ENCODE measurements at places on chromosomes 2 and 18.
A peak's percentile ranks its signal among the peaks of the same experiment; 100 is the strongest.

DNA sequence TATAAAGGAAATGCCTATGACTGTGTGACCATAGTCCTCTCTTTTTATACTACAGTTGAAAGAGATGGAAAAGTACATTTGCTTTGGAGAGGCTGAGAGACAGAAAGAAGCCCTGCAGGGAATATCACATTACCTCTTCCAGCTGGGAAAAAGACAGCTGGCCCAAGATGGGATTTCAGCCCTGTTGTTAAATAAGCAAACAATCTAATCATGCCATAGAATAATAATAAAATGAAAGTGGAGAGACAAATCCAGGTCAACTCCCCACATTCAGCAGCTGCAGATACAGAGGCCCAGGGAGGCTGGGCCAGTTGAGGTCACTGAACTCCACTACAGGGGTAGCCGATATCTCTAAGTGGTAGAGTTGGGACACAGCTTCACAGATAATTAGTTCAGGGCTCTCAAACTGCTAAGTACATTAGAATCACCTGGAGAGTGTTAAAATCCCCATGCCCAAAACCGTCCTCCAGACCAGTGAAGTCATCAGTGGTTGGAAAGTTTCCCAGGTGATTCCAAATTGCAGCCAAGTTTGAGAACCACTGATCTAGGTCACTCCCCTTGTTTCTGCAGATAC lies 81.9 kb downstream of the MOGAT1 start:
- no peak for DNase-seq

DNA sequence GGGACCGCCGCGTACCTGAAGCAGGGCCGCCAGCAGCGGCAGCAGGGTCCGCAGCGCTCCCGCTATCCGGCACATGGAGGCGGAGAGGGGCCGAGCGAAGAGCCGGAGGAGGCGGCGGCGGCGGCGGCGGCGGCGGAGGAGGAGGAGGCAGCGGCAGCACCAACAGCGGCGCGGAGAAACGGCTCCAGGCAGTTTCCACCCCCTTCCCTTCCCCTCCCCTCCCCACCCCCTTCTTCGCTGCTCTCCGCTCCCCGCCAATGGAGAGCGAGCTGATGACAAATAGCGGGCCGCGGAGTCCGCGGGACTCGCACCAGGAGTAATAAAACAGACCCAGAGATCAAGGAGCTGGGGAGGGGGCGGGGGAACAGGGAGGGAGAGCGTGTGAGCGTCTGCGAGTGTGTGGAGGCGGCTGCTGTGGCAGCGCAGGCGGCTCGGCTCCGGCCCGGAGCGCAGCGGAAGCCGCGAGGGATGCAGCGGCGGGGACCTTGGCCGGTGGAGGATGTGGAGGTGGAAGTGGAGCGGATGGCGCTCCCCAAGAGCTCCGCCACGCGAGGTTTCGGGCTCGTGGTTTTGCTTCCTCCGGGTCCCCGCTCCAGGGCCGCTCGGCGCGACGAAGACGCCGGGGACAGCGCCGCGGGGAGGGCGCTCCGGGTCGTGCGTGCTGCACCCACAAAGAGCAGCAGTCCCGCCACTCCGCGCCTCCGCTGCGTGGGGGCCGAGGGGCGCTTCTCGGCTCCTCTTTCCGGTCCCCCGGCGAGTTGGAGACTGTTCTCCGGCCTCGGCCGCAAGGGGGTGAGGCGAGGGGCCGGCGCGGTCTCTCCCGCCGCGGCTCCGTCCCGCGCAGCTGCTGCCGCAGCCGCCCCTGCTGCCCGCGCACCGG lies at the start of gene CDH2:
TSS of gene CDH2 (minus strand) at position 183 of the 880 bp plus-strand sequence. CDS start at position 75, 108 bp downstream.
- peak; percentile 27 for DNase-seq

DNA sequence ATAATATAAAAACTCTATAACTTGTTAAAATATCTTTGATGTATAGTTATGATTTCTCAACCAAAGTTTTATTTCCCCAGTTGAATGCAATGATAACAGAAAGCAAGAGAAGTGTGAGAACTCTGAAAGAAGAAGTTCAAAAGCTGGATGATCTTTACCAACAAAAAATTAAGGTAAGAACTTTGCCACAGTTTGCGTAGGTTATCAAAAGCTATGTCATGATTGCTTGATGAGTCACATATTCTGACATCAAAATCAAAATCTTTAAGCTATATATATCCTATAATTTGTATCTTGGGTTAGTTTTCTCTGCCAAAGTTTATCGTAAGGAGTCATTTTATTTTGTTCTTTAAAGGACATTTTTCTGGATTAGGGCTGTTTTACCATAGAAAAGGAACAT lies 35.0 kb downstream of the NDC80 start:
- DNase-seq: no peak

DNA sequence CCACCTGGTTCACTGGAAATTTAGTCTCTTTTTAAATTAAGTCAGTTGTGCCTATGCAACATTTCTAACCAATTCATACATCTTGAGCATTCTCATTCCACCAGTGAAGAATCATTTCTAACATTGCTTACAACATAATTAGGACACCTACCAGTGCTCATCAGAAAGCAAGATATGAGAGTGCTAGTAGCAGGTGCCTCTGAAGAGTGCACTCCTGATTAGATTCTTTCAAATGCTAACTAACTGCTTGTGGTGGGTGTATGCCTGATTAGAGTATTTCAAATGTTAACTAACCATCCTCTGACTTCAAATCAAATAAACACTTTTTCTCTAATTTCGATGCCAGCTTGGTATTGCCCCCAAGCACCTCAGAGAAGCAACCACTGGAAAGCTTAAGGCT lies 124.3 kb upstream of the DNAJC10 start:
- DNase-seq: no peak

- no peak for DNase-seq
Measured at GRCh38 chr2:222569826-222570225, 86.1 kb downstream of the FARSB start.

DNA sequence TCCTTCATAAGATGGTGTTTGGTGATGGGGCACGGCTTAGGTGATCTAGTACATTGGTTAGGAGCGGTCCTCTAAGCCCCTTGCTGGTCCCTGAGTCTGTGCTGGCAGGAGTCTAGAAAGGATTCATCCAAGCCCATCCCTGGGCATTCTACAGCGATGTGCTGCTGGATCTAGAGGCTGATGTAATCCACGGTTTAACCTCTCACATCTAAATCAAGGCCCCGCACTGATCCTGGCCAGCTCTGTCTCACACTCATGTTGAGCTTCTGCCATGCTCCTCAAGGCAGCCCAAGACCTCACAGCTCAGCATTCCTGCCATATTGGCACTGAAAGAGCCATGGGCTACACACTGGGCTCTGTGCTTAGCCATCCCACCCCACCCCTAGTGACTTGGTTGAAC lies 664.8 kb downstream of the STK39 start:
- DNase-seq: no peak

- DNase-seq: no peak
Measured at GRCh38 chr2:14678761-14679160, 46.2 kb downstream of the LRATD1 start.

- DNase-seq: no peak
Measured at GRCh38 chr2:233063269-233063975, 3.3 kb downstream of the INPP5D start.

GRCh38 chr18:22005191-22005841 lies 164.1 kb upstream of the GATA6 start:
- no peak for DNase-seq

DNA sequence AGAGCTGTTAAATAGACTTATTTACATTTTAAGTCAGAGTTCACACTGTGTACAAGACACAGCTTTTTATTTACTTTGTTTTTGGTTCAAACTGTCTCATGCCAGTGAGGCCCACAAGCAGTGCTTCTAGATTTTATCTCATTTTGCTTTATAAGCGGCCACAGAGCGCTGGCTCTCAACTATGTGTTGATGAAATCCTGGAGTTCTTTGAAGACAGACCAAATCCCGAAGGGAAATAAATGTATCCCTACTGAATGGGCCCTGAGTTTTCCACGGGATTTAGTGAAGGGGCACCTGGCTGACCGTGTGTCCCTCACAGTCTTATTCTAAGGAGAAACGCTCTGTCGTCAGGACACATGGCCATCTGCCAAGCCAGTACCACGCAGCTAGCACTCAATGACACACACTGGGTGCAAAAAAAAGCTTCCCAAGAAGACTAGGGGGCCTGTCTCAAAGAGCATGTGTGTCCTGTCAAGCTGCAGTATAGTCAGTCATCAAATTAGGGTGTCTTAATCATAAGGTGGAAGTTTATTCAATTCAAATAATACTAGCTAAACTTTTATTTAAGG lies 23.4 kb downstream of the LYPD1 start:
- no peak for DNase-seq

DNA sequence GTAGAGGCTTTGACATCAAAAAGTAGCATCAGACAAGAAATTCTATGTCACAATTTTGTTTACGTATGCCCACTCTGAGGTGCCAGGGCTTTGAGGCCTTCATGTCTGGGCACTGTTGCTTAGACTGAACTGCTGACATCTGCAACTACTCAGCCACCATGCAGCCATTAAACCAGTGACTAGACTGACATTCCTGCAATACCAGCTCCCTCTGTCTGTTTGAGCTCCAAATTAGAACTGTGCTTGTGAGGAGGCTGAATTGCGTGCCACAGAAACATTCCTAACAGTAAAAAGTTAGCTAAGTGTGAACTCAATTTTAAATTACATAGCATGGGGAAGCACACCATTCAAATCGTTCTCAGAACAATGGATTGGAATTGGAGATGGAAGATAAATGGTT lies 163.2 kb downstream of the INSIG2 start:
- no peak for DNase-seq

GRCh38 chr2:123687064-123687463 lies 338.0 kb upstream of the CNTNAP5 start:
- no peak for DNase-seq

DNA sequence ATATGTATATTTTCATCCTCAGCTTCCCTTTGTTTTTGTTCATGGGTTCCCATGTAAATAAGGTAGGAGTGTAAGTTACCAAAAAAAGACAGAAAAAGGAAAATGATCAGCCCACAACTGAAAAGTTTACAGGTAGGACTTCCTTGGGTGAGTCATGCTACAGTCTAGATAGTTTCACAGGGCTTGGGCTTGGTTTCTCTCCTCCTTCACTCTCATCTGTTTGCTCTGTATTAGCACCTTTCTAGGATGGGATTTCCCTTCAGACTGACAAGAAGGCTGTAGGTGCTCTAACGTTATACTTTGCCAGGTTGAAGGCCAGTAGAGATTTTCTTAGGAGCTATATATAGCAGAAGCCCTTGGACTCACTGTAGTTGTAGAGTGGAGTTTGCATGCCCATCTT lies 57.9 kb downstream of the FAM171B start:
- DNase-seq: no peak

DNA sequence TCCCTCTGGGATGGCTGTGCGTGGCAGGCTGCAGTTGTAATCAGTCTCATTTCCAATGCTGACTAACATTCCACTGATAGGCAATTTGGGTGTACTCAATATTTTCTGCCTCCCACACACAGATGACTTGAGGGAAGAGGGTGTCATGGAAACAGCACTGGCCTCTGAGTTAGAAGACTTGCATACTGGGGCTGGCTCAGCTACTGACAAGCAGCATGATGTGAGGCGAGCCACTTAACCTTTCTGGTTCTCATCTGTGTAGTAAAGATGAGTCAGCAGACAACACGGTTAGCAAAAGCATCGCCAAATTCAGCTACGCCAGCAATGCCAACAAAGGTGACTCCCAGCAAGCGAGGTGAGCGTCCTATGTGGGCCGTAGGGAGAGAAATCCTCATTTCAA lies 73.5 kb downstream of the COLEC12 start:
- no peak for DNase-seq

GRCh38 chr2:79219383-79219988 lies 59.9 kb upstream of the REG3A start:
- DNase-seq: peak; percentile 51

DNA sequence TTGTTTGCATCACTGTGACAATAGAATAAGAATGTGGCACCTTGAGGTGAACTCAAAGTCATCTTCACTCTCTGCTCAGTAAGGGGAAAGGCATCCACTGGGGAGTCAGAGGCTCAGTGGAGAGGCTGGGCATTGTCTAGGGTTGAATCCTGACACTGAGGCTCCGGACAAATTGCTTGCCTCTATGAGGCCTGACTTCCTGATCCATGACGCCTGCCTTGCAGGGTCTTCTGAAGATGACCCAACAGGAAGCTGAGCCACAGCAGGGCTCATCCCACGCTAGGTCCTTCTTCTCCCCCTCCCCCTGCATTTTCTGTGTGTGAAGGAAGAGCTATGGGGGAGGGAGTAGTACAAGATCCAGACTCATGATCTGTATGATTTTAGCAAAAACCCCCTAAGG lies 265.1 kb downstream of the SH3BP4 start:
- no peak for DNase-seq

- no peak for DNase-seq
Measured at GRCh38 chr2:137002896-137003295, 237.6 kb downstream of the THSD7B start.

DNA sequence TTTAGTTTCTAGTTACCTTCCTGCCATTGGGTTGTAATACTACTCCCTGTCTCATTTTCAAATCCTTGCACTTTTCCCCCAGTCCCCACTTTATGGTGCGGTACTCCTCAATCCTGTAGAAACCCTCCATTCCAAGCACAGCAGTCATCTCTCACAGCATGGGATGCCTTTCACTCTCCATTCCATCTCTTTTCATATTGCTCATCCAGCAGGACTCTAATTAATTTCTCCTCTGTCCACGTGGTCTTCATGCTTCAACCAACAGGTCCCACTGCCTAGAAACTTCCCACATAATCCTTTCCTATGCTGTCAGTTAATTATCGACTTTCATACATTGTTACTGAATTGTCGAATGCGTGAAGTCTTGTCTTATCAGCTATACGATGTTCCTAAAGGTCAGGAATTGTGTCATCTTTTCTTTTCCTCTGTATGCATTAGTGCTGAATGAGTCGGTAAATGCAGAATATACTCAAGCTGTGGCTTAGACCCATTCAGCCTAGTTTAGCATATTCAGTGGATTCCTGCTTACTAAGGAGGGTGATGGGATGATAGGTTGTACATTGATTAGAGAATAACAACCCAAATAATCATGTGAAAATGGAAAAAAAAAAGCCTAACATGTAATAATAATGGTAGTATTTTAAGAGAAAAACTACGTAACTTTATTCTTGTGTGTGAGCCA lies 89.7 kb downstream of the CRIM1 start:
- DNase-seq: no peak

DNA sequence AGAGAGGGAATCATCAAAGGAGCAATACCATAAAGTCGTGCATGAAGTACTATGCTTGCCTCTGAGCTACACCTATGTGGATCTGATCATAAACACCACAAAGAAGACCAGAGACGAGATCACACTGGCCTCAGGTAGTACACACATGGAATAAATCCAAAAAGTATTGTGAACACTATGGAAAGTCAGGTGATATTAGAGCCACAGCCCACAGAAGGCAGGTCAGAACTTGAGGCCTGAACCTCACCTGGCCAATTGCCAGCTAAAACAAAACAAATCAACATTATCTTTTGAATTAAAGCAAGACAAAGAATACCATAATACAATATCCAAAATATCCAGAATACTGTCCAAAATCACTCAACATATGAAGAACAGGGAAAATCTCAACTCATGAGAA lies 371.1 kb downstream of the NCKAP5 start:
- DNase-seq: no peak

- no peak for DNase-seq
Measured at GRCh38 chr2:204846471-204846870, 301.2 kb downstream of the PARD3B start.
